MG63 (cell line): ENCODE measurements at places on chromosomes 7 and 10.
A peak's percentile ranks its signal among the peaks of the same experiment; 100 is the strongest.

GRCh38 chr10:33008499-33009243, 50.6 kb upstream of the ITGB1 start:
- peak; percentile 35 for DNase-seq

DNA sequence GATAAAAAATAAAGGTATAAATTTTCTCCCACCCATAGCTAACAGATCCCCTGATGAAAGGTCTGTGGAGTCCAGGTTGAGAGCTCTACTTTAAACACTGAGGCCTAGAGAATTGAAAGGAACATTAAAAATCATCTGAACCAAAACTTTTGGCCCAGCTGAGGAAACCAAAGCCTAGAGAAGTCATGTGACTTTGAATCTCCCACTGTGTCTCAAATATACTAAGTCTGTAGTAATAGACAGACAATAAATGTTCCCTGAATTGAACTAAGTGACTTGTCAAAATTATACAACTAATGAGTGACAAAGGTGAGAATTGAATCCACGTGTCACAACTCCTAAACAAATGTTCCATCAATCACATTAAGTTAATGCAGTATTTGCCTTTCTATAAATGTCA, 5.7 kb downstream of the GBX1 start:
- no peak for DNase-seq

GRCh38 chr7:30463405-30464145, 15.0 kb downstream of the NOD1 start:
- DNase-seq: no peak

DNA sequence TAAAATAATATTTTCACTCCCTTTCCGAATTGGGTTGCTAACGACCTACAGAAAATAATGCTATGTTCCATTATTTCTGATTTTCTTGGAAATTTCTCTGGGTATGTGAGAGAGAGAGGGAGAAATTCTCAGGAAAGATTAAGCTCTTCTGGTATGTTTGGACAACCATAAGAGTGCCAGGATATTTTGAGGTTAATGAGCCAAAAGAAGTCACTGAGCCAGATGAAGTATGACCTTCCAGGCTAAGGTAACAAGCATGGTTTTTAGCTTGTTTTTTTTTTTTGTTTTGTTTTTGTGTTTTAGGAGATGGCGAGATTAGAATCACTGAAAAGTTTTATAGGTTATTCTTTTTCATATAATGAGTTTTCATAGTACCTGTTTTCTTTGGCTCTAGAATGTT, 171.0 kb upstream of the FOXP2 start:
- no peak for DNase-seq

DNA sequence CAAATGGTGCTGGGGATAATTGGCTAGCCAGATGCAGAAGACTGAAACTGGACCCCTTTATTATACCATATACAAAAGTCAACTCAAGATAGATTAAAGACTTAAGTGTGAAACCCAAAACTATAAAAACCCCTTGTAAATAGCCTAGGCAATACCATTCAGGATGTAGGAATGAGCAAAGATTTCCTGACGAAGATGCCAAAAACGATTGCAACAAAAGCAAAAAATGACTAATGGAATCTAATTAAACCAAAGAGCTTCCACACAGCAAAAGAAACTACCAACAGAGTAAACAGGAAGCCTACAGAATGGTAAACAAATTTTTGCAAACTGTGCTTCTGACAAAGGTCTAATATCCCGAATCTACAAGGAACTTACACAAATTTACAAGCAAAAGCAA, 30.9 kb upstream of the PLXDC2 start:
- DNase-seq: no peak

- no peak for DNase-seq
These were observed 22.8 kb downstream of the DNAJC1 start for GRCh38 chr10:21980691-21981090.

DNA sequence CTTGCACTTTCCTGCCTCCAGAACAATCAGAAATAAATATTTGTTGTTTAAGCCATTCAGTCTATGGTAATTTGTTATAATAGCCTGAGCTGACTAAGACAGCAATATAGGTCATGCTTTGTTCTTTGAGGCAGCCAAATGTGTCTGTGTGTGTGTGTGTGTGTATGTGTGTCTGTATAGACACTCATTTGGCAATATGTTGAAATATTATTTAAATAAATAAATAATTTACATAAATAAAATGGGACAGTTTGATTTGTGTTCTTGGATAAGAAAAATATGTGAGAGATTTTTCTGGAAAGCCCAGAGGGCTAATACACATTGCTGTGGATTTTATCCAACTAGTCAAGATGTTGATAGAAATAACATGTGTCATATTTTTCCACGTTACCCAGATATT, 140.2 kb downstream of the PTN start:
- DNase-seq: no peak

DNA sequence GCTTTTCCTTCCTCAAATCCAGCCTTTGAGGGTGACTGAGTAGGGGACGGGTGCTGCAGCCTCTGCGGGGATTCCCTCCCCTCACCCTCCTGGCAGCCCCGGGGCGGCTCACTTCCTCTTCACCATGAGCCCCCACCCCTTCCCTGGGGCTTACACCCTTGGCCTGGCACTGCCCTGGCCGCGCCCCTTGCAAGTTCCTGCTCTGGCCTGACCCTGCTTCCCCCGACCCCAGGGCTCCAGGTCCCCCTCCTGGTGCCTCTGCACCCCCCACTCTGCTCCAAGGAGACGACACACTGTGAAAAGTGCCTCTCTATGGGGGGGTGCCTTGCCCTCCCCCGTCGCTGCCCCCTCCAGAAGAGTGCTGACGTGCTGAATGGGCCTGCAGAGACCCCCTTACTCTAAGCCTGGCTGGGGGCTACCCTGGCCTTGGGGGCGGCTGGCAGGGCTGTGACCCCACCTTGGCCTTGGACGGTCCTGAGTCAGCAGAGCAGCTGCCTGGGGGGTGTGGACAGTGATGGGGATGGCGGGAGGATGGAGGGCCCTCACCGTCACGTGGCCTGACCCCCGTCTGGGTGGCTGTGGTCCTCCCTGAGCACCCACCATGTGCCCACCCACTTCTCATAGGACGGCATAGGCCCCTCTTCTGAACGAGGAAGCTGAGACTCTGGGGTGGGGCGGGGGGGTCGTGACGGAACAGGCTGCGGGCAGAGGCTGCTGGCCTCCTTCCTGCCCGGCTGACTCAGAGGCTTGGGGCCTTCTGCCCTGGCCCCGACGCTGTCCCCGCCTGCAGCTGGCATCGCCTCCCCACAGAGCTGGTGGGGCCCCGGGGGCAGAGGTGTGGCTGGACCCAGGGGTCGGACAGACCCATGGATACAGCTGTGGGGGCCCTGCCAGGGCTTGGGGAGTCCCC, 9.8 kb downstream of the LFNG start:
- DNase-seq: peak; percentile 83

DNA sequence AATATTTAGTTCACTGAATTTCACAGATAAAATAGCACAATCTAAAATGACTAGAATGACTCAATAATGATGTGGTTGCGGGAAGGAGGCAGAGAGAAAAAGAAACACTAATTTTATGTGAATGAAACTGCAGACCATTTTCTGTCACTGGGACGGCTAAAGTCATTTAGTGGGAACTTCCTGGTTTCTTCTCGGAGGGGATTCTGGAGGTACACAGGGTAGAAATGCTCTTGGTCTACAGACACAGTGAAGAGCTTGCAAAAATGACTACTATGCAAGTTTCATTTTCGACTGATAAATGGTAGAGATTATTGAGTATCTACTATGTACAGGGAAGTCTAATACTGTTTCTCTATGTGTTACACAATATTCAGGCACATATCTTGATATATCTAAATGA, 63.5 kb upstream of the LRRN3 start:
- no peak for DNase-seq
